ENCODE measurements at places on chromosomes 2 and 18.

- DNase-seq = no peak
These were observed 396.6 kb upstream of the TRIB2 start for GRCh38 chr2:12320027-12320734.

DNA sequence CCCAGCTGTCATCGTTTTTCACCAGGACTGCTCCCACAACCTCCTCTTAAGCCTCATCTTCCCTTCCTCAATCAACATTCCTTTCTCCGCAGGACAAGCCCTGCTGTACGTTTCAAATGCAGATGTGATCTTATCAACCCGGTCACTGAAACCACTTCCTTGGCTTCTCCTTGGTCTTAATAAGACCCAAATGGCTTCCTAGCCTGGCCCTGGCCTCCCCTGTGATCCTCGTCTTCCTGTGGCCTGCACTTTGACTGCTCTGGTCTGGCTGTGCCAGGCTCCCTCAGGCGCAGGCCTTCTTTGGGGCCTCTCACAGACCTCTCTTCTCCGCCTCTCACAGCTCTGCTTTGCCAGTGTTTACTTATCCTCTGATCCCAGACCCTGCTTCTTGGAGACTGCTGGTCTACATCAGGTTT lies 4.7 kb upstream of the ADNP2 start:
- DNase-seq = no peak

DNA sequence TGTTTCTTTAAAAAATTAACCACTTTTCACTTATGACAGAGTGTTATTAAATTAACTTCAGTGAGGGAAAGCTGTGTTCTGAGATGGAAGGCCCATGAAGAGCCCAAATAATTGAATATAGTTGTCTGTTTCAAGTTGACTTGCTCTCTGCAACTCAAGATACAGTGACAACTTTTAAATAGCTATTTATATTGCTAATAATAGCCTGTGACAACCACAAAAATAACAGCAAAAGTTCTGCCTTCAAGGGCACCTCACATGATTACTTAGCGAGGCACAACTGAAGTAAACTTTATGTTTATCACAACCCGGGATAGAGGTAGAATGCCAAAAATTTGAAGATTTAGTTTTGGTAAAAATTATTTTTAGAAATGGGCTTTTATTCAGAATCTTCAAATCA lies 167.3 kb upstream of the SCN7A start:
- no peak for DNase-seq

GRCh38 chr18:11274144-11274794 lies 124.9 kb upstream of the PIEZO2 start:
- DNase-seq = no peak

GRCh38 chr2:239832490-239833268 lies 192.5 kb downstream of the NDUFA10 start:
- no peak for DNase-seq

- DNase-seq = no peak
These were observed 88.1 kb downstream of the MRPS9 start for GRCh38 chr2:105125920-105126319.

DNA sequence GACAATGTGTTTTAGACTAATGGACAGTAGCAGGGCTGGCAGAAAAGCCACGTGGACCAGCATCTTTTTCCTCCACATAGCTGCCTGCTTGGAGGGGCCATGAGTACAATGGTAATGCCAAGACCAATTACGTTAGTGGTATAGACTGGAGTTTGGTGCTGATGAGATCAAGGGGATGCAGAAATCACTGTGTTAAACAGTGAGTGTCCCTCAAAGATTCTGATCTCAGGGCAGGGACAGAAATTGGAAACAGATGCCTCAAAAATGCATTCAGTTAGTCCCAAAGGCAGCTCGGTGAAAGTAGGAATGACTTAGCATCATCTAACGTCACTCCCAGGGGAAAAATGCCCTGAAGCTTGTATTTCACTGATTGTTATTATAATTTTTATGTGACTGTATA lies 72.4 kb downstream of the SLC16A14 start:
- no peak for DNase-seq

DNA sequence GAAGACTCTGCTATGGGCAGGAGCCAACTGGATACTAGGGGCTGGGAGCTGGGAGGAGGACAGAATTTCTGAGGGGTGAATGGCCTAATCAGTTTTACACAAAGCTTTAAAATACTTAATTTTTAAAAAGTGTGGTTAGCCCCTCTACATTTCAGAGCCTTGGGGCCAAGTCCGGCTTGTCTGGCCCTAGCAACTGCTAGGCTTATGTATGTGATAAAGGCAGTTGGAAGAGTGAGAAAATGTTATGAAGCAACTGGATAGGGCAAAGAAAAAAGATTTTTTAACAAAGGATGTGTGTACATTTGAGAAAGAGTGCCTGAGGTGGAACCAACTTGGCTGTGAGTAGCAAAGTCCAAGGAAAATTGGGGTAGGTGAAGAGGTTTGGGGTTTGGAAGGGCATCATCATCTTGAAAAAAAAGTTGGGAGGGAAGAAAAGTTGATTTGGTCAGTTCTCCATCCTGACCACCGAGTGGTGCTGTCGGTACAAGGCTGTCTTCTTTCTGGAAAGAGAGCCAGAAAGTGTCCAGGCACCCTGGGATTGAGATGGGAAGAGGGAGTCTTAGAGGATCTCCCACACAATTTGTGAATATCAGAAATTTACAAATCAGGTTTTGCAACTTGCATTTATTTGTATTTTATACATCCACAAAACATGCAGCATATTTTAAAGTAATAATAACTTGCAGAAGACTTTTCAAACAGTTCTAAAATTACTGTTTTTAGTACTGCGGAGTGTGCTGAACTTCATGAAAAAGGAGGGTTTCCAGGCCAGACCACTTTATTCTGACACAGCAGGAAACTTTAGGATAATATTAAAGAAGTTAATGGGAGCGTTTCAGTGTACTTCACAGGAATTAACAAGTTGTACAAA lies 10.5 kb upstream of the CDK15 start:
- DNase-seq = no peak

DNA sequence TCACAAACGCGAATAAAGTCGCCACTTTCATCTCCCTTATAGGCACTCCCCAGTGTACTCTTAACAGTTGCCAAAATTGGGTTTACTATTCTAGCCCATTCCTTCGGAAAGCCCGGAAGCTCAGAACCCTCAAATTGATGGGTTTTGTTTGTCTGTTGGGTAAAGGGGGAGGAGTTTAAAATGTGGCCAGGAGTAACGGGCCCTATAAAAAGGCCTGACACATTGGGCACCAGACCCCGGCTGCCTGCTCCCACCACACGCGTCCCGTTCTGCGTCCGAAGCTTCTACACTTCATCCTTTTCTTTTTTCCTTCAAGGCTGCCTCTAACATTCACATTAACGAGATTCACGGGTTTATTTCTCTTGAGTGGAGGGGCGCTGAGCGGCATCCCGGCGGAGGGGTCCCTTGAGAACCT lies 837 bp downstream of the NHEJ1 start:
- DNase-seq = no peak

DNA sequence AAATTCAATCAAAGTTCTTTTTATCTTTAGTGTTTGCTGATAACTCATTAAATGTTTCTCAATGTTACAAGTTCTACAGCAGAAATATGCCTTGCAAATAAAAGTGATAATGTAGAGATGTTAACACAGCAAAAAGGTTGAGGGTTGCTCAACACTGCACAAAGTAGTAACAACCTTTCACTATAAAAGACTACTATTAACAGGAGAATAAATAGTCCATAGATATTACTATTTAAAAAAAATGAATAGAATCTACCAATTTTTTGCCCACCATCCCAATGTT lies 378.1 kb downstream of the RBM43 start:
- DNase-seq = no peak

- DNase-seq = no peak
These were observed 50.2 kb downstream of the ACVR1 start for GRCh38 chr2:157825885-157826284.

GRCh38 chr18:38367473-38367872 lies 801.9 kb upstream of the CELF4 start:
- DNase-seq = no peak

DNA sequence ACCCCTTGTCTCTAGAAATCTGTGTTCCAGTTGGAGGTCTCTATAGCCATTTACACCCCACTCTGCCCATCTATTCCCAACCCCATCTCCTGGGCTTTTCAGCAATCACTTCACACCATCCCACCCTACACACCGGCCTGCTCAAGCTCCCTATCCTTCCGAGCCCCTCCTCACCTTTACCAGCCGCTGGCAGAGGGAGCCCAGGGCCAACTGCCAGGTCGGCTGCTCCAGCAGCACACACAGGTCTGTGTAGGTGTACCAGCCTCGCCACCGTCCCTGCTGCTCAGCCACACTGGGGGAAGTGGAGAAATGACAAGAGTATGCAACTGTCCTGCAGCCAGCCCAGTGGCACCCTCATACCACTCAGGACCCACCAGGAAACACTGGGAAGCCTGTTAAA lies 3.3 kb upstream of the SLC23A3 start:
- DNase-seq = no peak

DNA sequence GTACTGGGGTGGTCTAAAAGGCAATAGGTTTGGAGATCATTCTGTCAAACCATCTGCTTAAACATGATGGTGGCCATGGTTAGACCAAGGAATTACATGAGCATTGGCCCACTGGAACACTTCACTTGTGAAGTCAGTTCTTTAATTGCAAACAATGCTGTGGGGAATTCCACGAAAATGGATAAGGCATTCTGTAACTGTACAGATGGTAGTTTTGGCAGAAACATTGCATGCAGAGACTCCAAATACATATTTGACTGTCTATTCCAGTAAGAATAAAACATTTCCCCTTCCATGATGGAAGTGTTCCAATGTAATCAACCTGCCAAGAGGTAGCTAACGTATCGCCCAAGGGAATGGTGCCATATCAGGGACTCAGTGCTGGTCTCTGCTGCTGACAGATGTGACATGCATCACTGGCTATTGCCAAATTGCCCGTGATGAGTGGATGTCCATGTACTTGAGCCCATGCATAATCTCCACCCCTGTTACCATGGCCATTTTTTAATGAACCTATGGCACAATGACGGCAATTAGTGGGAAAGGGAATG lies 417.9 kb downstream of the CDH7 start:
- no peak for DNase-seq

- no peak for DNase-seq
These were observed 74.0 kb downstream of the ZNF516 start for GRCh38 chr18:76420898-76421684.

DNA sequence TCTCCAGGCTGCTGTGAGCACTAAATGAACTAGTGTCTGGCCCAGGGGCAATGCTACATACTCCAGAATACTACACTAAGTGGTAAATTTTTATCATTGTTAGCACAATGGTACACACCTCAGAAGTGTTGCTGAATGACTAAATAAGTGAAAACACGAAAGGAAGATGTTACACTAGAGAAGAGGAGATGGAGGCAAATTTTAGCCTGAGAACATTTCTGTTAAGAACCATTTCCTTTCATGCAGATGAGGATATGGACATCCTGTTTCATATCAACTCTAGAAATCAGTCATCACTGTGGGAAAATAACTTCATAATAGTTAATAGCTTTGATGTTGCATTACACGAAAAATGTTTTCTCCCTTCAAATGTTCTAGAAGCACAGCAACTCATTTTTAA lies 117.6 kb upstream of the STK17B start:
- no peak for DNase-seq

- no peak for DNase-seq
These were observed 272.0 kb downstream of the CYRIA start for GRCh38 chr2:16393500-16394071.

- no peak for DNase-seq
These were observed 92.6 kb downstream of the RDH14 start for GRCh38 chr2:18467749-18468360.

GRCh38 chr2:3075991-3076340 lies 301.7 kb downstream of the EIPR1 start:
- DNase-seq = no peak

DNA sequence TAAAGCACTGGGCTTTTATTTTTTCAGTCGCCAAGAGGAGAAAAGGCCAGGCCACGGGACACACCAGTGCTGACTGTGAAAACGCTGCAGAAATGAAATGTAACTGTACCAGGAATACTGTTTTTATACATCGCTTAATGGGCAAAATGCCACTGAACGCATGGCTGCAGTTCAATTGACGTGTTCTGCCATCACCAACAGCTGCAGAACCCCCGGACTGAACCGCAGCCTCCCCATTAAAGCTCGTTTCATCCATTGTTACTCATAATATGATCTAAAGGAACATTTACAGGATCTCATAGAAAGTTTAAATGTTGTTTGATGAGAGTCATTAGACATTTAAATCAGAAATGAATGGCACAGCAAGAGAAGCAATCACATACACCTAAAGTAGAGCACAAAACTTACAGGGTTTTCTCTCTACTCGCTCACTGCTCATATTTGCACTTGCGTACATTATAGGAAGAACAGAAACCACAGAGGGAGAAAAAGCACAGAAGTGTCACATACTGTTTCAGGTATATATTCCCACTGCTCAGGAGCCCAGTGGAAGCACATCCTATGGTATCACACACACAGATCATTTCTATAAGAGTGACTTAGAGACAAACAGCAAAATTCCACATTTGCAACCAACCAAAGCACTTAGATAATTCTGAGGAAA lies 35.3 kb downstream of the TCF4 start:
- DNase-seq = no peak

DNA sequence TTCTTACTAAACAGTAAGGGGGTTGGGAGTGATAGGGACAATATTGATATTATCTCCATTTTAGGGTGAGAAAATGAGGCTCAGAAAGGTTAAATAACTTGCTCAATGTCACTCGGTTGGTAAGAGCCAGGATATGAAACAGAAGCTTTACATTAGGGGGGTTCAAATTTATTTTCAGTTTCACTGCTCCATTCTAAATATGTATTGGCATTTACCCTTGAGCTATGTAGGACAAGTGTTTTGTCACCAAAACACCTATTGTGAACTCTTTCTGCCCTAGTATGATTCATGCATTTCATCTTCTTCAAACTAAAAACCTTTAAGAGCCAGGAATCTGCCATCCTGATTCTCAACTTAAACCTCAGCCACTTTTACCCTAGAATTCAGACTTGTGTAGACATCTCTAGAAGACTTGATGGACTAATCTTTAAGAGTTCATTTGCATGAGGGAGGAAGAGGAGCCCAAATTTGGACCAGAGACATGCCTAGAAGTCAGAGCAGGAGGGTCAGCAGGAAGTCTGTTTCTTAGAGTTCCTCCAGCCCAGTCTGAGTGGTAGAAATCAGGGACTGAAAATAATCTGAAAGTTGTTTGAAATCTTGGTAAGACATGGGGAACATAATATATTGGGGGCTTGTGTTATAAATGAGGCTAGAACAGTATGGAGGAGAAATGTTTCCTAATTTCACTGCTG lies 129.4 kb upstream of the ATP5MC3 start:
- no peak for DNase-seq

GRCh38 chr2:239324456-239324855 lies 76.4 kb downstream of the HDAC4 start:
- DNase-seq = no peak

- DNase-seq = no peak
These were observed 63.0 kb upstream of the PSMD14 start for GRCh38 chr2:161245261-161245553.

Measured in stimulated activated CD8-positive, alpha-beta memory T cell treated with anti-CD3 and anti-CD28 coated beads, Interleukin-2, amount 100 ng/mL, for 48 hours (primary cell).